Stimulated activated naive CD8-positive, alpha-beta T cell treated with anti-CD3 and anti-CD28 coated beads, Interleukin-15, Interleukin-2, amounts not matched to agents 100 U/mL and 50 U/mL, for 24 hours (primary cell): ENCODE measurements at places on chromosomes 12 and 14.
A peak's percentile ranks its signal among the peaks of the same experiment; 100 is the strongest.

DNA sequence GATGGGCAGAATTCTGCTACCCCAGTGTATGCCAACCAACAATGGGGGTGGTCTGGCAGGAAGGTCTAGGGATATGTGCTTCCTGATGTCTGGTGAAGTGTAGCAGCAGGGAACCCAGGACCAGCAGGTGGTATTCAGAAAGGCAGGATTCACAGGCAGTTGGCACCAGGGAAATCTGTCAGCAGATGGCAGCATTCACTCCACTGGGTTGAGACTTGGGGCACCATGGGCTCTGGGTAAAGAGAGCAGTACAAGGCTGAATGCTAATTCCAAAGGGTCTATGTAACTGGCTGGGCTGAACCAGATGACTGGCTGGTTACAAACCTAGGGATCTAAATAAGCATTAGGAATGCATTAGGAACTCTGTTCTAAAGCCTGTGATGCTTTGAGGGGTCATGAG lies 466.9 kb upstream of the STXBP6 start:
- no peak for DNase-seq

- no peak for DNase-seq
Measured at GRCh38 chr14:100621806-100622205, 34.6 kb upstream of the BEGAIN start.

DNA sequence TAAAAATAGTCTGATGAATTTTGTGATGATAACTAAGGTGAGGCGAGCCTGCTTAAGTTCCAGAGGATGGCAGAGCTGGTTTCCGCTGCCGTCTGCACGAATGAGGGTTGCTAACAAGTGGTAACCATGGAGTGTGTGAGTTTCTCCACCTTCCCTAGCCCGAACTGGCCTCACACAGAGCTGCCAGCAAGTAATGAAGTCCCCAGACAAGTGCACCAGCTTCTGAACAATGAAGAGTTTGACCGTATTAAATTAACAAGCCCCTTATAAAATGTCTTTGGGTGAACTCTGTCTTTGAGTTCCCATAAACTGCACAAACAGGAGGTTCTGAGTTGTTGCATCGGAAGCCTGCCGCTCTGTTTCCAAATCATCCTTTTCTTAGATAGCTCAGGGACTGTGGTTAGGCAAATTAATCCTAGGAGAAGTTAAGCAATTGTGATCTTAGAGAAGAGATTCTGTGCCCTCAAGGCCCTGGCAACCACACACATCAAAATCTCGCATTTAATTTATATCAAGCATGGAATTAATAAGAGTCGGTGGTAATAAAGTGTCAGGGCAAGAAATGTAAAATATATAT lies 274.1 kb upstream of the DAAM1 start:
- no peak for DNase-seq

GRCh38 chr14:31420319-31421111 lies at the start of gene HEATR5A:
Gene HEATR5A (minus strand): TSS chr14:31420550. CDS start chr14:31402975, 17,575 bp downstream.
- DNase-seq = peak; percentile 94

DNA sequence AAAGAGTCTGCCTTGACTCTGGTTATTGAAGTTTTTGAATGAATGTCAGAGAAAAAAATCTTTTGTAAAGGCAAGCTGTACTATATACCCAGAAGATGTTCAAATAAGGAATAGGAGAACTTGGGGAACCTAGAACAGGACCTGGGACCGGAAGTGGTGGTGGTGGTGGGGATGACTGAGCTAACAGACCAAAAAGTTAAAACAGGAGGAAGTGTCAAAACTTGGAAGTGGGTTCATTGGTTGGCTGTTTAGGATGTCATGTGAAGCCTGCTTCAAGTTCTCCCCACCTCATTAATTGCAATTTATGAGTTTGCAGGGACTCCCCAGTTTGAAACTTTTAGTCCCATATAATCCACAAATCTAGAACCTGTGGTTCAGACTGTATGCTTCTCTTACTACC lies 26.2 kb downstream of the PLXNC1 start:
- DNase-seq = peak; percentile 57

DNA sequence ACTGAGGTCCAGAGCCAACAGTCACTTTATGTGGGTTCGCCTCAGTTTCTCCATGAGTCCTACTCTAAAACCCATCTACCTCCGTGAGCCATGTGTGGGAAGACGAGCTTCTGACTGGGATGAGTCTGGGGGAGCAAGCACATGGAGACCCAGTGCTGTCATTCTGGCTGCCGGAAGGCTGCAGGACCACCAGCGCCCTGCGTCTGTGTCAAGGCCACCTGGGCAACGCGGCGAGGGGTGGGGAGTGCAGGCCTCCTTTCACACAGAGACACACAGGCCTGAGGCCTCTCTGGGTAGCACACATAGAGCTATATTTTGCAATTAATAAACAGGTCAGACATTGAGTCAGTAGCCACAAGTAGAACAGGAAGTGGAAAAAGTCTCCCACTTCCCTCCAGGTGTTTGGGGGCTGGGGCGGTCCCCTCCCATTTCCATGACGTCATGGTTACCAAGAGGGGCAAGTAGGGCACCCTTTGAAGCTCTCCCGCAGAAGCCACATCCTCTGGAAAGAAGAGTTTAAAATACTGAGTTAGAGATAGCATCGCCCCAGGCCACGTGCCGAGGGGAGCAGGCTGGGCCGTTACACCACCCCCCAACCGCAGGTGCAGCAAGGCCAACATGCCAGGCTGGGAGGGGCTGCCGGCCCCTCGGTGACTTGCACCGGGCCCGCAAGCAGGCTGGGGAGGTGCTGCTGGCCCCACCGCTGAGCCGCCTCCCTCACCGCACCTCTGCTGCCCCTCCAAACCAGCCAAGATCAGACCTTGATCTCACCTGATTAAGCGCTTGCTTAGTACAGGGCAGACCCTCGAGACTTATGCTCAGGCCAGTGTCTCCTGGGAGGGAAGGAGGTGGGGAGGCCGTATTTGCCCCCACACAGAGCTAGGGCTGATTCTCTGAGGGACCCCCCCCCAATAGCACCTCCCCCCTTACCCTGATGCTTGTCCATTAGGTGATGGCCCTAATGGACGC lies 32.7 kb downstream of the DAD1 start:
- DNase-seq = peak; percentile 95

GRCh38 chr12:79706156-79706555 lies 15.4 kb upstream of the PAWR start:
- DNase-seq = no peak
